ENCODE measurements at places on chromosomes 12 and 14.

GRCh38 chr12:76080017-76080728 is 4.3 kb downstream of the NAP1L1 start:
- DNase-seq, result no peak

- peak; percentile 61 for DNase-seq
These were observed 30.6 kb downstream of the SLC16A7 start for GRCh38 chr12:59626382-59626781.

- no peak for DNase-seq
These were observed 52.5 kb downstream of the BEGAIN start for GRCh38 chr14:100534528-100535286.

DNA sequence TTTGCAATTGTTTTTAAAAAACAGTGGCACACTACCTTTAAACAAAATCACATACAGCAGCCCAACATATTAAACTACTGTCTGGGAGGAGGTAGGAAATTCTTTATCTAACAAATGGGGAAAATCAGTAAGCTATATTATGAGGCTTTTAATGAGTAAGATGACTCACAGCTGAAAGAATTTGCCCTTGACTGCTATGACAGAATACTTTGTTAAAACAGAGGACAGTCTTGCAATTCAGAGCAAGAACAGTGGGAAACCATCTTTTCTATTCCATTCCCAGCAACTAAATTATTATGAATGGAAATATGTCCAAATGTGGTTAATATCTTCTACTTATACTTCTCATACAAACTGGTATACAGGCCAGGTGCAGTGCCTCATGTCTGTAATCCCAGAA is 49.2 kb upstream of the SGPP1 start:
- peak; percentile 48 for DNase-seq

DNA sequence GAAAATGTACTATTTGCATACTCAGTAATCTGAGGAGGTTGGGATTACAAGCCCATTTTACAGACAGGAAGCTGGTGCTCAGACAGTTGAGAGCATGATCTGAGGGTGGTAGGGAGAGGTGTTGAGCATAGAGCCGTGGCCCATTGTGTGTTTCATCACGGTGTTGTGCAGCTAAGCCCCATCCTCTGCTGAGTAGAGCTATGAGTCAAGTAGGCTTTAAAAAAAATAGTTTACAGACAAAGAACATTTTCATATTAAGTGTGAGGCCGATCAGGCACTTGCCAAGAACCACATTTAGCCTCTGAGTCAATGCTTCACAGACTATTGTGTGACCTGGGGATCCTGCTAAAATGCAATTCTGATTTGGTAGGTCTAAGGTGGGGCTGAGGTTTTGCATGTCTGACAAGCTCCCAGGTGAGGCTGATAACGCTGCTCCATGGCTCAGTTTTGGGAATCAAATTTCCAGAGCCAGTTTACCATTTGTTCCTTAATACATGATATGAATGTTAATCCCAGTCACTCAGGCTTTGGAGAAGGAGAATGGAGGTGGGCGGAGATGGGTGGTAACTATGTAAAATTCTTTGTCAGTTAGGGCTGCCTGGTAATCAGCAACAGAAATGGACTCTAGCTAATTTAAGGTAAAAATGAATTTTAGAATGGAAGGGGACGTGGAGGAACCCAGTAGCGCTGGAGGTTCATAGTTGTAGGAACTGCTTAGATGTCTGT is 22.2 kb downstream of the ZNF664 start:
- peak; percentile 91 for DNase-seq
